Foreskin keratinocyte (primary cell): ENCODE measurements at places on chromosomes 12 and 14.

DNA sequence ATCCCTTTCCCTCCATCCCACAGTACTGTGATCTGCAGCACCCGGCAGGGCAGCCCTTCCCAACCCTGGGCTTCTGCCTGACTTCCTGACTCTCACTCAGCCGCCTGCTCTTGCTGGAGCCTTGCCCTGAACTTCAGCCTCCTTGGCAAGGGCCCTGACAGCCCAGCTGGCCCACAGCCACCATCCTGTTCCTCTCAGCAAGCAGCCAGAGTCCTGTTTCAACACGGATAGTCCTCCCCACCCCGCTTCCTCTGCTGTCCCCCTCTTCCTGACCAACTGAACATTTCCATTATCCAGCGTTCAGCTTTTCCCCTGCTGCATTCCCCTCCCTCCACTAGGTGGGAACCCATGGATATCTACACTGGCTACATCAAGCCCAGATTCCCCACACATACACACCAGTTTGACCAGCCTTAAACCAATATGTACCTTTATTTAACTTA lies 74.0 kb upstream of the MDM1 start:
- peak; percentile 32 for DNase-seq

DNA sequence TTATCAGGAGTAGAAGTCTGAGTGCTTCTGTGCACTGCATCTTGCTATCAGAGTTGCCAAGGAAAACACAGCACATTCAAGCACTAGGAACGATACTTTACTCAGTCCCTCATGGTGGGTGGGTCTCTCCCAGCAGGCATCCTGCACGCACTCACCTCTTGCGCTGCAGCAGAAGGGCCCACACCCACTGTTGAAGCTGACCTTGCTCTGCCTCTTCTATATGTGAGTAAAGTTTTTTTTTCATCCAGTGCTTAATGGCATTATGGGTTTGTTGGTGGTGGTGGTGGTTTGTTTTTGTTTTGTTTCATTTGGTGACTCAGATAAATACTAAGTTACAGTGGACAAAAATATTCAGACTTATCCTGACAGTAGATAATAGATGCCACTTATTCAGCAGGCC lies 348.5 kb downstream of the EGLN3 start:
- DNase-seq = no peak

DNA sequence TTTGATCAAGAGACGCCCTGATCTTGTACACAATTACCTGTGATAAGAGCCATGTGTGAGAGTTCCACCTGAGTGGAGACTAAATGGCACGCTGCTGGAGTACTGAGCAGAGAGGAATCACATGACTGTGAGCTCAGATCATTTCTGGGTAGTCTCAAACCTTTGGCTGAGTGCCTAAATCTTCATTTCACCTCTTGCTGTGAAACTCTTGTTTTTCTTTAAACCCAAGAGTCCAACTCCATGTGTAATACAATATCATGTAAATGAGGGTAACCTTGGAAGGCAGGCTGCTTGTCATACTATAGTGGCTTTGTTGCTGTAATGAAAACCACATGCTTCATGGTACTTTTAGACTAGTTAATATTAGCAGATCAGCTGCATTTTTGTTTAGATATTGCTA lies 156.9 kb downstream of the CAND1 start:
- DNase-seq = no peak

DNA sequence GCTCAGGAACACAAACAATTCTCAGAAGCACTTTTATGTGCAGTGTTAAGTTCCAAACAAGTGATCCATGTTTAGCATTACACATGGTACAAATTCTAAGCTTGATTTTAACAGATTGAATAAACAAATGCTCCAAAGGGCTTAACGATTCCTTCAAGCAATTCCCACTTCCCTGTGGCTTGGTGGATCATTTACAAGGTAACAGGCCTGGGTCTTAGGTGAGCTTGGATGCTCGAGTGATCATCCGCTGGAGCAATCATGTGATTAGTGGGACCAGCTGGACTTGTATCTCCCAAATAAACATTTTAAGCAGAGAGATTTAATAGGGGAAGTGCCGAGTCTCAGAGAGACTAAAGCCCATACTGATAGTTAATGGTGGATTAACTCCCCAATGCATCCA lies 70.7 kb downstream of the CALM1 start:
- no peak for DNase-seq

DNA sequence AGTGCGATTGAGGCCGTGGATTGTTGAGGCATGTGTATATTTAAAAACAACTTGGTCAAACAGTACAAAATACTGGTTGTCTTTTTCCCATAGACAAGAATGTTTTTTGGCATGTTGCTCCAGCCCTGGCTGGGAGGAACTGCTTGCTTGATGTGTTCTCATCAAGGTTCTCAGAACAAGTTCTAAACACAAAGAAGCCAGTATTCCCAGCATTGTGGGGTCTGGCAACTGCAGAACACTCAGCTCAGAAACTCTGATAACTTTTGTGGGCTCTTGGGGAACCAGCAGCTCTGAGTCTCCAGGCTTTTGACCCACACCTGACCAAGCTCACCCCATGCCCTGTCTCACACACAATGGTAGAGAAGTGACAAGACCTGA lies 27.1 kb upstream of the DICER1 start:
- DNase-seq = no peak

DNA sequence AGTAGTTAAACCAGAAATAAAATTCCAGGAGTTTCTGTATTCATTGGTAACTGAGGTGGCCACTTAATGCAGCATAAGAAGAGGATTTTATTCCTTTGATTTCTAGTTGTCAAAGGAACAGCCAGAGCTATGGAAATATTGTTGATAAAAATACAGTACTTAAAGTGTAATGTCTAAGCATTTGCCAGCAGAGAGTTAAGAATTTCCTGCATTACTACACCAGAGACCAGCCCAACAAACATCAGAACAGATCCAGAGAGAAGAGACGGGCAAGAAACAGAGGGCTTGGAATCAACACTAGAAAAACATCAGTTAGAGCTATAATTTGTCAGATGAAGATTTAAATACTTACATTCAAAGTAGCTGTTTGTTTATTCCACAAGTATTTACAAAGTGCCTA lies 77.9 kb downstream of the ST8SIA1 start:
- DNase-seq = no peak

DNA sequence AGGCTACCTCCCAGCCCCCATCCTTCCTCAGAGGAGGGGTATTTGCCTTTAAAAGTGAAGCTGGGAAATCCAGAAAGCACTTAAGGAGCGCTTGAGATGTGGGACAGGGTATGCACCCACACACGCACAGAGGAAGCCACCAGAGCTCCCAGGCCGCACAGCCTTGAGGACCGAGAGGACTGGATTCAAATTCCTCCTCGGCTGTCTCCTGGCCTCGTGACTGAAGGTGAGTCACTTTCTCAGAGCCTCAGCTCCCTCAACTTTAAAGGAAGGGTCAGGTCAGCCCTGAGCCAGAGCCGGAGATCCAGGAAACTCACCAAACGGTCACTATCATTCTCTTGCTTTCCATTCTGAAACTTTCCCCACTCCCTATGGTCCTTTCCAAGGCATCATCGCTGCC lies 37.6 kb downstream of the BCL11B start:
- peak; percentile 44 for DNase-seq
